ENCODE measurements at places on chromosomes 3 and 15. TPM values are rescaled to one million over a fixed set of nuclear protein-coding genes. Genes with fewer than 3 reads are reported as not detected.
A peak's percentile ranks its signal among the peaks of the same experiment; 100 is the strongest.

THSD4 gene
- not detected for polyA plus RNA-seq

- DNase-seq, result no peak
Measured at GRCh38 chr15:61146931-61147230, 82.2 kb downstream of the RORA start.

GRCh38 chr3:23275061-23275460 is 71.9 kb downstream of the UBE2E2 start:
- DNase-seq, result no peak

DNA sequence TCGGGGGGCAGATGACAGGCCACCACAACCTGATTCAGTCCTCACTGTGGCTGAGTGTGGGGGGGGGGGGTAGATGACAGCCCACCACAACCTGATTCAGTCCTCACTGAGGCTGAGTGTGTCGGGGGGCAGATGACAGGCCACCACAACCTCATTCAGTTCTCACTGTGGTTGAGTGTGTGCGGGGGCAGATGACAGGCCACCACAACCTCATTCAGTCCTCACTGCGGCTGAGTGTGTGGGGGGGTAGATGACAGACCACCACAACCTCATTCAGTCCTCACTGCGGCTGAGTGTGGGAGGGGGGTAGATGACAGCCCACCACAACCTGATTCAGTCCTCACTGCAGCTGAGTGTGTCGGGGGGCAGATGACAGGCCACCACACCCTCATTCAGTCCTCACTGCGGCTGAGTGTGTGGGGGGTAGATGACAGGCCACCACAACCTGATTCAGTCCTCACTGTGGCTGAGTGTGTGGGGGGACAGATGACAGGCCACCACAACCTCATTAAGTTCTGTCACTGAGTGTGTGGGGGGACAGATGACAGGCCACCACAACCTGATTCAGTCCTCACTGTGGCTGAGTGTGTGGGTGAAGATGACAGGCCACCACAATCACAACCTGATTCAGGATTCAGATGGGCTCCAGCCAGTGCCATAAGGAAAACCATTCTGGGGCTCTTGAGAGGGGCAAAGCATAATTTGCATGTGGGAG is 16.9 kb downstream of the ZNF717 start:
- DNase-seq, result no peak

- no peak for DNase-seq
Measured at GRCh38 chr3:86887876-86888275, 103.1 kb downstream of the VGLL3 start.

DNA sequence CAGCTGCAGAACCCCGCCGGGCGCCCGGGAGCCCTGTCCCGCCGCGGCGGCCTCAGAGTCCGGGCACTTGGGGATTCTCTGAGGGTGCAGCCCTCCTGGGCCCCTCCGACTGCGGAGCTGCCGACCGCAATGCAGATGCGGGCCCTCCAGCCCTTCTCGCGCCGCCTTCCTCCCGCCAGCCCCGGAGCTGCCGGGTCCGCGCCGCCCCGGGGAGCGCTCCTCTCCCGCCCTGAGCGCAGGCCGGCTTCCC is 320 bp upstream of the ACAN start:
- DNase-seq, result no peak

DNA sequence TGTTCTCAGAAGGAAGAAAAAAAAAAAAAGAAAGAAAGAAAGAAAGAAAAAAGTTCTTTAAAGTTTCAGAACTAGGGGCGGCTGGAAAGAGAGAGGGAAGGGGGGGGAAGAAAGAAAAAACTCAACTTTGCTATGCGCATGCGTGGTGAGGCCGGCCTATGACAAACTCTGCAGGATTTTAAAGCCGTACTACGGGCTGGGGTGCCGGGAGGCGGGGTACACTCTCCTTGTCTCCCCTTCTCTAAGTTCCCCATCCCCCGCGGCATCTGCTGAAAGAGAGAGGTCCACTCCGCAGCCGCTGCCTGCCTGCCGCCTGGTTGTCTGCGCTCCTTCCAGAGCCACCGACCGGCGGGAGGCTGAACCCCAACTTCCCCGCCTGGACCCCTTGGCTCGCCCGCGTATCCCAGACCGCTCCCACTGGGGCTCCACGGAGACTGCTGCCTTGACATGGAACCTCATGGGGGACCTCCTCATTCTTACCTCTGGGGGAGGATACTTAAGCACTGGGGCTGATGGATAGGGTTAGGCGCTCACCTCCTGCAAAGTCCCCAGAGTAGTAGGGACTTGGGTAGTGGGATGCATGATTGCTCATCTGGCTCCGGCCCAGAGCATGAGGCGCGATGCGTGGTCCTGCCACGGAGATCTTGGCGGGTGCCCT is 1.4 kb upstream of the WNT5A start:
- no peak for DNase-seq

- DNase-seq, result no peak
Measured at GRCh38 chr3:7764115-7764514, 737.5 kb upstream of the LMCD1 start.

DNA sequence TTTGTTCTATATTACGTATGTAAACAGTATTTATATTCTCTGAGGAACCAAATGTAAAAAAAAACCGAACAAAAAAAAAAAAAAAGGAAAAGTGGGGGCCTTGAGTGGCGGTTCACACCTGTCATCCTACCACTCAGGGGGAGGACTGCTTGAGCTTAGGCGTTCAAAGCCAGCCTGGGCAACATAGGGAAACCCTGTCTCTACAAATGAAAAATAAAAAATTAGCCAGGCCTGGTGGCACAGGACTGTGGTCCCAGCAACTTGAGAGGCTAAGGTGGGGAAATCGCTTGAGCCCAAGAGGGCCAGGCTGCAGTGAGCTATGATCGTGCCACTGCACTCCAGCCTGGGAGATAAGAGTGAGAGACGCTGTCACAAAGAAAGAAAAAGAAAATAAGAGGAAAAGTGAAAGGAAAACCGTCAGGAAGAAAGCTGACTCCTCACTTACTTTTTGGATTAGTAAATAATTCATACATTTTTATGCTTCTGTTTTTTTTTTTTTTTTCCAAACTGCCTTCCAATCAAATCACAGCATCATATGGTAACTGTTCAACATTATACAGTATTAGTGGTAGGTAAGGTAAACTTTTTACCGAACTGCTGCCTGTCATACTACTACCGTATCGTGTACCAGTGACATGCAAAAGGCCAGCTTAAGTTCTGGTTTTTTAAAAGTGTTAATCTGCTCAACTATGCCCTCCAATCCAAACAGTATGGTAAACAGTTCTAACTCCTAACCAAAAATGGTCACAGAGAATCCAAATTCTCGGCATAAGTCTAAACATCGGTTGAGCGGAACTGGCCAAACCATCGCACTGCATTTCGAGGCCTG is 1.2 kb downstream of the PHC3 start:
- peak; percentile 55 for DNase-seq

- DNase-seq, result no peak
Measured at GRCh38 chr3:43515208-43515917, 106.4 kb downstream of the ANO10 start.

KLF13 gene
- polyA plus RNA-seq, result 53.7 TPM

GRCh38 chr15:51939216-51939615 is 32.4 kb downstream of the LEO1 start:
- no peak for DNase-seq

GRCh38 chr3:121997372-121997771 is 24.7 kb downstream of the ILDR1 start:
- DNase-seq, result no peak

DNA sequence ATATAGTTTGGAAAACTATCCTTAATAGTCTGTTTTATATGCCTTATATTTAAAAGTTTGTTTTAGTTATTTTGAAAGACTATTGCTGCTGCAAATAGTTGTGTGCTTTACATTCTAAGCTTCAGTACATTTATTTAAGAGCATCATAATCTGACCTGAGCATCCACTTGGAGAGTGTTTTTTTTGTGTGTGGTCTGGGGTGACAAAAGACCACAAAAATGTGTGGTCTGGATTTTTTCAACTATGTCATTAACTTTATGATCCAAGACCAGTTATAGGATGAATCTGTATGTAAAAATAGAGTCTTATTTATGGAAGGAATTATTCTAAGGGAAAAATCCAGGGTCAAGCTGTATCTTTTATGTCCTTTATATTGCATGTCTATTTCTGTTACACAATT is 77.4 kb downstream of the SLTM start:
- DNase-seq, result no peak

DNA sequence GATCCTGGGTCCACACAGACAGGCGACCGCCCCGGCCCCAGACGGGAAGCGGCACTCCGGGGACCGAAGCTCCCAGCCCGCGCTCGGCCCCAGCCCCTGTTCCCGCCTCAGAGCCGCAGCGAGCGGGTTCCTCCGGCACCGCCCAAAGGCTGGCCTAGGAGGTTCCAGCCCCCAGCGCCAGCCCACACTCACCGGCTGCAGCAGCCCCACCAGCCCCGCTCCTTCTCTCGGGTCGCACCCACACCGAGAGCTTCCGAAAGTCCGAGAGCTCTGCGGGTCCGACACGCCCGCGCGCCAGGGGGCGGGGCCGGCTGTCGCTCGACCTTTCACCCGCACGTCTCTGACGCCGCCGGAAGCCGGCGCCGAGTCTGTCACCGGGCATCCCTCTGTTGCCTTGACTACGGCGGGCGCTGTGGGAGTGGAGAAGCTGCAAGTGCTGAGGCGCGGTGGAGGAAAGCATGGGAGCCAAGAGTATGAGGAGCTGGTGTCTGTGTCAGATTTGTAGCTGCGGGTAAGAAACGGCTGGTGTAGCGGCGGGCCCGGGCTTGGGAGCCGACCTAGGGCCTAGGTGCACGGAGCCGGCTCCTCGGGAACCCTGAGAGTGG is at the start of the genes EFL1 and SAXO2:
EFL1 (minus strand) TSS at position 313 of the 605 bp plus-strand sequence. CDS start 956 bp downstream, outside the sequence.
SAXO2 (plus strand) TSS at position 397 of the 605 bp plus-strand sequence; CDS start at position 459, 62 bp downstream.
- peak; percentile 93 for DNase-seq

DNA sequence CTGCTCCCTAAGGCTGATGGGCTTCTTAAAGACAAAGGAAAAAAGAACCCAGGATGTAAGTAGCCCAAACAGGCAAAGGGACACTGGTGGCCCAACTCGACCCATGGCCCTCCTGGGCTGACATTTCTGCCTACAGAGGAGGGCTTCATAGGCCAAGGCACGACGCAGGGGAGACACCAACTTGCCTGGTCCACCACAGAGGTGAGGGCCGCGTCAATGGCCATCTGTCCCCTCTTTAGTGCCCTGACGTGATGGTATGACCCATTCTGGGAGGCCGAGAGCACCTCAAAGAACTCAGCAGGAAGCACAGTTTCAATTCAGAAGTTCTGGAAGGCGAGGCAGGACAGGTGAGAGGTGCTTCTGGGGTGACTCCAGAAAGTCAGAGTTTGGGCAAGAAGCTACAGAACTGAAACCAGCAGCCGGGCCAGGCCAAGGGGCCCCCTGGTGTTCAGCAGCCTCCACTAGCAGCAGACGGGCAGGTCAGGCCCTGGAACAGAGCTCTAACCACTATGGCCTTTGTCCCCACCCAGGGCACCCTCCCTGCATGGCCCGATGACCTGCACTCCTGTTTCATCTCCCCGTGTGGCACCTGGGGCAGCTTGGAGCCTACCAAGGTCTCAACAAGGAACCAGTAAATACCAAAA is 45.1 kb downstream of the HMCES start:
- DNase-seq, result no peak

- DNase-seq, result peak; percentile 46
Measured at GRCh38 chr15:51768018-51768417, 16.6 kb downstream of the TMOD2 start.

GRCh38 chr3:193031911-193032310 is 114.3 kb upstream of the MB21D2 start:
- no peak for DNase-seq

GRCh38 chr3:167839460-167840134 is 104.1 kb downstream of the SERPINI1 start:
- DNase-seq, result no peak

DNA sequence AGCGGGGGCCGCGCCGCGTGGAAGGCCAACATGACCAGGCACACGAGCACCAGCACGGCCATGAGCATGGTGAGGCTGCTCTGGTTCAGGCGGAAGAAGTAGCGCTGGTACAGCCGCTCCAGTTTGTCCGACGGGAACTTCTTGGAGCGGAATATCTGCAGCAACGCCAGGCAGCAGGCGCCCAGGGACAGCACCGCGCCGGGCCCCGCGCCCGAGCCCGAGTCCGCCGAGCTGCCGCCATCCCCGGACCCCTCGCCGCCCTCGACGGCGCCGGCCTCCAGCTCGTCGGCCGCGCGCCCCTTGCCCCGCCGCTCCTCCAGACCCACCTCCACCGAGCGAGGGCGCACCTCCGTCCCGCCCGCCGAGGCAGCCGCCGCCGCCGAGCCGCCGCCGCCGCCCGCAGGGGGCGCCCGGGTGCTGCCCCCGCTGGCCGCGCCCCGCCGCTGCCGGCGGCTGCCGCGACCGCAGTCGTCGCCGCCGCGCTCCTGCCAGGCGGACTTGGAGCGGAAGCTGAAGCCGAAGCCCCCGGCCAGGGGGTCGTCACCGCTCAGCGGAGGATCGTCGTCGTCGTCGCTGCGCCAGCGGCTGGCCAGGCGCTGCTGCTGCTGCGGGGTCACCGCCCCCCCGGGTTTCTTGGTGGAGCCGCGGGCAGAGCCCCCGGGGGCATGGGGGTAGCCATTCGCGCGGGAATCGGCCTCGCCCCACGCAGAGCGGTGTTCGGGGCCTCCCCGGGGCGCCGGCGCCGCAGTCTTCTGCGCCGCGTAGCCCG is 957 bp downstream of the ADCY5 start:
- peak; percentile 66 for DNase-seq

DNA sequence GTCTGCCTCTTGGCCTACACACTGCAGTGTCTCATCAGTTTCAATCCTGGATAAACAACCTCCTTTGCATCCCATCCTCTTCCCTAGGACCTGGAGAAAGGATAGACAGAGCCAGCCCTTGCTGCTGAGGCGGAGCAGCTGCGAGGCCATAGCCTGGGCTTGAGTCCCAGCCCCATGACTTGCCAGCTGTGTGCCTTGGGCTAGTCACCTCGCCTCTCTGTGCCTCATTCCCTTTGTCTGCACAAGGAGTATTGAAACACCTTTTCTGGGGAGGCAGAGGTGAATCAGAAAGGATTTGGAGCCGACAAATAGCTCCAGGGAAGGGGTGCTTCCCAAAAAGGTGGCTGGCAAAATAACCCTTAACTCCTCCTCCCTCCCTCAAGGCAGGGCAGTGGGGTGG is 65.0 kb upstream of the SLC6A1 start:
- DNase-seq, result no peak

MAP6D1 gene
- not detected for polyA plus RNA-seq

SAXO2 gene
- not detected for polyA plus RNA-seq

DNA sequence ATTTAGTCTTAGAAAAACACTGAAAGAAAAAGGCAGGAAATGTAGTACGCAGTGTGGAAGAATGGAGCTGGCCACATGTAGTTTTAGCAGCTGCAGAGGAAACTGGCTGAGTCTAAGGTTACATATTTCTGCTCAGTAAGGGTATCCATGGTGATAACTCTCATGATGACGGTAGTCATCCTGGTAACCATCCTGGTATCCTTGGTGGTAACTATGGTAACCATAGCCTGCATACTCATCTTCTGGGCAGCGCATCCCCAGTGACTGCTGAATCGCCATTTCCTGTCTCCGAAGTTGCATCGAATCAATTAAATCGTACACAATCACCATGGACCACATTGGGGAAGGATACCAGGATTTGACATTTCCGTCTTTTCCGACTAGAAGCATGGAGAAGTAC is 35.7 kb downstream of the CCDC80 start:
- DNase-seq, result no peak

GRCh38 chr3:151933234-151933853 is 59.9 kb downstream of the SUCNR1 start:
- no peak for DNase-seq

STXBP5L gene
- polyA plus RNA-seq, result not detected

GPR62 gene
- polyA plus RNA-seq, result 0.08 TPM

RARRES1 gene
- polyA plus RNA-seq, result not detected

Measured in naive thymus-derived CD4-positive, alpha-beta T cell (primary cell).